ENCODE measurements at places on chromosomes 4 and X. TPM values are rescaled to one million over a fixed set of nuclear protein-coding genes. Genes with fewer than 3 reads are reported as not detected.

GRCh38 chr4:153438916-153439756 lies 27.0 kb upstream of the TMEM131L start:
- peak; percentile 28 for DNase-seq

GRCh38 chr4:48943387-48943786 lies 36.8 kb upstream of the OCIAD2 start:
- DNase-seq = no peak

DNA sequence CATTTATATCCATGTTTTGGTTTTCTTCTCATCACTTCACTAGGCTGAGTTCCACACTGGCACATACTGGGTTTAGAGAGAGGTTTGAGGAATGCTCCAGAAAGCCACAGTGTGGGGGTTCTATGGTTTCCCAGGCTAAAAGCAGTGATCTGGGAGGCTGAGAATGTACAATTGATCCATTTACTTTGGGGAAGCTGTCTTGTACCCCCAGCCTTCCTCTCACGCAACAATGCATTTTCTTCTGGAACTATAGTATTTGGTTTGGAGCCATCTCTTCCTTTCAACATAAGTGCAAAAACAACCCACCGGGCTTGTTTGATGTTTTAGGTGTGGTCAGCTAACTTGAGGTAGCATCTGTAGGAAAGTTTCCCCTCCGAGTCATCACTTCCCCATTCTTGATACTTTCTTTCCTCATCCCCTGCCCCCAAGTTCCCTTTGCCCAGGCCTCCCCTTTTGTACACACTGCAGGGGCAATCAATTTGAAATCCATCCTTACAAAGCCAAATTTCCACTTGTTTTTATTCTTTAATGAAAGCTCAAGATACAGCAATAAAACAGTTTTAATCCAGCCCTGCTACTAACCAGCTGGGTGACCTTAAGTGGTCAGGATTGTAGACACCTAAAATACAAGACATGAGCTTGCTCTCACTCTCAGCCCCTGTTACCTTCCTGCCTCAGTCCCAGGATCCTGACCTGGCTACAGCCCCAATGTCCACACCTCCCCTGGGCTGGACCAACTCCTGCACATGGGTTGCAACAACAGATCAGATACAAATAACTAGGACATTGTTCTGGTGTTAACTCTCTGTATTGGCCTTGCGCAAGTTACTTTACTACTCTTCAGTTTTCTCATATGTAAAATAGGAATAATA lies 109.2 kb downstream of the FHDC1 start:
- DNase-seq = no peak

DNA sequence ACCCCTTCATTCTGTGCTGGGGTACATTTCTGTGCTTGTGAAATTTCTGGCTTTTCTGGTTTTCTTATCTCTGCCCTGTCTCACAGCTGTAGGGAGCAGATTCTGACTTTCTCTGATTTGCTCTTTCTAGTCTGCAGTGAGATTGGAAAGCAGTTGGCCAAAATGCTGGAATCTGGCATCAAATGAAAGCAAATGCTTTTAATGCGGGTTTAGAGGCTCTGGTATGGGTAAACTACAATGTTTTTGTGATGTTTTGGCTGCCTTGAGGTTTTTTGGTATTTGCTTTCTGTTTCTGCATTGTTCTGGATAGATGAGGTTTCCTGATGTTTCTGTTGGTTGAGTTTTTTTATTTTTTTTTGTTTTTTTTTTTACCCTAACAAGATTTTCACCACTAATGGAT lies 23.8 kb downstream of the SMIM20 start:
- DNase-seq = no peak

- DNase-seq = no peak
Measured at GRCh38 chr4:60981534-60981933, 218.6 kb upstream of the ADGRL3 start.

GRCh38 chrX:101957174-101957573 lies 25.3 kb upstream of the ZMAT1 start:
- no peak for DNase-seq

HSFX2 gene
- total RNA-seq = not detected

GK2 gene
- total RNA-seq = not detected

DNA sequence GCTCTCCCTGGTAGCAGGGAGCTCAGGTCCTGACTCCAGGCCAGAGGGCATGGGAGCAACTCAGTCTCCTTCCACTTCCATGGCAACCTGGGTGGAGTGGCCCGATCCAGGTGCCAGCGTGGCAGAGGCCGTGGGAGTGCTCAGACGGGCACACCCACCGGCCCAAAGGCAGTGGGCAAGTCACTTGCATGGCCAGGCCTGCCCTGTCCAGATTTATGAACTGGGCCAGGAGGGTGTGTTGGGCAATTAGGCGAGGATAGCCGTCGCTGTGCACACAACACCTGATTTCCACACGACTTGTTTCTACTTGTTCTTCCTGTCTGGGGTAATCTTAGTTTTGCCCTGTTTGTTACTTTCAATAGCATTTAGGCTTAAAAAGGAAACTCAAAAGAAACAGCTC lies 55.5 kb upstream of the NYX start:
- DNase-seq = no peak

DNA sequence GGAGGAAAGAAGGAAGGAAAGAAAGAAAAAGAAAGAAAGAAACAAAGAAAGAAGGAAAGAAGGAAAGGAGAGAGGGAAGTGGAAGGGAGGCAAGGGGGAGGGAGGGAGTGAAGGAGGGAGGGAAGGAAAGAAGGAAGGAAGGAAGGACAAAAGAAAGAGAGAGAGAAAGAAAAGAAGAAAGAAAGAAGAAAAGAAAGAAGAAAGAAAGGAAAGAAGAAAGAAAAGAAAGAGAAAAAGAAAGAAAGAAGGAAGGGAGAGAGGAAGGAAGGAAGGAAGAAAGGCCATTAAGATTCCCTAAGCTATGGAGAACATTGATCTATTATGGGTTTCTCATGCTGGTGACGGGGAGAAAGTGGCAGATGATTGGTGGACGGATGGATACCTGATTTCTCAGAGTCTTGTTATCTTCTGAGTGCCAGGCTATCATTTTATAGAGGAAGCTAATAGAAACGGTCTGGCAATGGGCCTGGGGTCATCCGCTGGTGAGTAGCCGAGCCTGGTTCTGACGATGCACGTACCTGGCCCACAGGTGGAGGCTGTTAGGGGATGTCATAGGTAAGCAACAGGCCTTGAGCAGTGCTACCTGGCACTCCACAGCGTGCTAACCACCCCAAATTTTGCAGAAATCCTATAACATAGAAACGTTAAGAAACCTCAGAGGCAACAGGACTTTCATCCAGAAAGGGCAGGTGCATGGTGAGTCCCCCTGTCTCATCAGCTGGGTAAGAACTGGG lies 142.9 kb downstream of the SHOX start:
- DNase-seq = no peak

DNA sequence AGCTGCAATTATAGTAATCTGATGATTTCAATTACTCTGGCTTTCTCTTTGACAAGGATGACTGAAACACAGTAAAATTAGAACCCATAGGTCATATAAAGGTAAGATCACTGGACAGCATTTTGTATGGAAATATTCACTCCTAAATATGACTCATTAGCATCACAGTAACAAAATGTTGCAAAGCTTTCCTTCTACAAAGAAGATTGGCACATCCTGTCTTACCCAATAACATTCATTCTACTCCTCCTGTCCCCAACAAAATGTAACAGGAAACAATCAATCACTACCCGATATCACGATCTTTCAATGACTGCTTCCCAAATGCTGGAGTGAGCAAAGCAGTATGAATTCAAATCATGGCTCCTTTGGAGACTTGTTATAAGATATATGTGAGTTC lies 95.3 kb downstream of the FANCB start:
- DNase-seq = no peak

- DNase-seq = no peak
Measured at GRCh38 chr4:45423896-45424295, 697.5 kb upstream of the GNPDA2 start.

- DNase-seq = no peak
Measured at GRCh38 chr4:33057736-33058135, 2337.6 kb downstream of the PCDH7 start.

Data from T-cell (primary cell).